ENCODE measurements at places on chromosomes 3 and 15. TPM values are rescaled to one million over a fixed set of nuclear protein-coding genes. Genes with fewer than 3 reads are reported as not detected.
A peak's percentile ranks its signal among the peaks of the same experiment; 100 is the strongest.

- peaks cover 2% of the 10 kb centered on the region for H3K27me3 ChIP-seq
- DNase-seq: no peak
- H3K27ac ChIP-seq: no peak overlapping the region
Measured at GRCh38 chr15:39184701-39185390, 396.0 kb upstream of the THBS1 start.

Gene SEMA4B
- 57.7 TPM for polyA plus RNA-seq

GRCh38 chr15:78854833-78855372 lies 17.8 kb upstream of the MORF4L1 start:
- H3K27me3 ChIP-seq: no peaks in the 10 kb centered on the region
- no peak overlapping the region for H3K27ac ChIP-seq
- H3K4me3 ChIP-seq: no peak overlapping the region

GRCh38 chr3:130895690-130896488 lies 2.0 kb downstream of the ATP2C1 start:
- H3K4me3 ChIP-seq: peak overlapping the region; percentile 84
- H3K36me3 ChIP-seq: no peaks in the 10 kb centered on the region
- no peak for DNase-seq
- no peak overlapping the region for H3K27ac ChIP-seq
- no peaks in the 10 kb centered on the region for H3K27me3 ChIP-seq
- peaks cover 6% of the 10 kb centered on the region for H3K4me1 ChIP-seq

Gene LYZL4
- not detected for polyA plus RNA-seq

- no peak overlapping the region for H3K4me3 ChIP-seq
- no peaks in the 10 kb centered on the region for H3K36me3 ChIP-seq
- H3K27ac ChIP-seq: no peak overlapping the region
- H3K4me1 ChIP-seq: peaks cover 11% of the 10 kb centered on the region
- DNase-seq: no peak
Measured at GRCh38 chr3:134807189-134807588, 12.1 kb downstream of the EPHB1 start.

GRCh38 chr3:134473868-134474546 lies 11.8 kb downstream of the ANAPC13 start:
- no peak overlapping the region for H3K27ac ChIP-seq
- H3K4me3 ChIP-seq: no peak overlapping the region
- peaks cover 2% of the 10 kb centered on the region for H3K4me1 ChIP-seq
- peaks cover 26% of the 10 kb centered on the region for H3K36me3 ChIP-seq

- H3K4me3 ChIP-seq: no peak overlapping the region
- no peak for DNase-seq
- H3K27me3 ChIP-seq: no peaks in the 10 kb centered on the region
- no peaks in the 10 kb centered on the region for H3K36me3 ChIP-seq
Measured at GRCh38 chr3:18483226-18483625, 58.1 kb upstream of the SATB1 start.

- H3K4me1 ChIP-seq: no peaks in the 10 kb centered on the region
- DNase-seq: no peak
- H3K36me3 ChIP-seq: peaks cover 32% of the 10 kb centered on the region
- no peaks in the 10 kb centered on the region for H3K27me3 ChIP-seq
- H3K27ac ChIP-seq: no peak overlapping the region
Measured at GRCh38 chr15:89877083-89877425, 16.7 kb downstream of the AP3S2 start.

Gene SCN11A
- polyA plus RNA-seq: 1.1 TPM

DNA sequence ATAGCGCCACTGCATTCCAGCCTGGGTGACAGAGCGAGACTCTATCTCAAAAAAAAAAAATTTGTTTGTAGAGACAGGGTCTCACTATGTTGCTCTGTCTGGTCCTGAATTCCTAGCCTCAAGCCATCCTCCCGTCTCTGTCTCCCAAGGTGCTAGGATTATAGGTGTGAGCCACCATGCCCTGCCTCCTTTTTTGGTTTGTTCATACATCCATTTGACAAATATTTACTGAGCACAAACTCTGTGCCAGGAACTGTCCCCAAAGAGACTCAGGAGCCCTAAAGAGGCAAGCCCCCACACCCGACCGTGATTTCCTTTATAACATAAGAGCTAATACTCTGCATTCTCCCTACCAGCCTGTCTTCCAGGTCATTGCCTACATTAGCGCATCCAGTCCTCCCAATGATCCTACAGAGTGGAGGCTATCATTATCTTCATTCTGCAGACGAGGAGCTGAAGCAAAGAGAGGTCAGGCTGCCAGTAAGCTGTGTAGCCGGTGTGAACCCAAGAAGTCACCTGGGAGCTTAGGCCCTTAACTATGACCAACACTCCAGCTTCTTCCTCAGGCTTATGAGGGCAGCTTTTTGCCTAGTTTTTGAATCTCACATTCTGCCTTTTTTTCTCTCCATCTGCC lies 6.3 kb upstream of the PXK start:
- H3K27me3 ChIP-seq: peaks cover 7% of the 10 kb centered on the region
- peaks cover 5% of the 10 kb centered on the region for H3K4me1 ChIP-seq
- no peak for DNase-seq
- peaks cover under 1% of the 10 kb centered on the region for H3K36me3 ChIP-seq
- no peak overlapping the region for H3K27ac ChIP-seq
- no peak overlapping the region for H3K4me3 ChIP-seq

Gene RAB6B
- polyA plus RNA-seq: 8.8 TPM

DNA sequence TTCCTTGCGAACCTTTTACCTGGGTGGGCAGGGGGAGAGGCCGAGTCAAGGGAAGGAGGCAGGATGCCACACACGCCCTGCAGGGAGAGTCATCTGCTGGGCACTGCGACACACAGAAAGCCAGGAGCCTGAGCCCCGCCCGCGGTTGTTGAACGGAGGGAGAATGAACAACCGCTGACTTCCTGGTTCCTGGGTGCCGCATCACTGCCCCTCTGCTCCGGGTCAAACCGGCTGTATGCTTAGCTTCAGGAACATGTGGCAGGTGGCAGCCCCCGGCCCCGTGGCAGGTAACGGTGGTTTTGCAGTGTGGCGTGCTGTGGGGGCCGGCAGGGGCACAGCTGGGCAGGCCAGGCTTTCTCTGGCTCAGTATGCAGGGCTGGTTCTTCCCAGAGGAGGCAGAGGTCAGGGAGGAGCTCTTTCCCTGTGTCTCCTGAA lies 33.4 kb downstream of the APBA2 start:
- H3K4me1 ChIP-seq: no peaks in the 10 kb centered on the region
- H3K27ac ChIP-seq: no peak overlapping the region
- DNase-seq: no peak
- no peak overlapping the region for H3K4me3 ChIP-seq

GRCh38 chr15:45644437-45644836 lies 9.6 kb downstream of the SQOR start:
- peaks cover 59% of the 10 kb centered on the region for H3K4me1 ChIP-seq
- H3K36me3 ChIP-seq: no peaks in the 10 kb centered on the region
- H3K27ac ChIP-seq: no peak overlapping the region

DNA sequence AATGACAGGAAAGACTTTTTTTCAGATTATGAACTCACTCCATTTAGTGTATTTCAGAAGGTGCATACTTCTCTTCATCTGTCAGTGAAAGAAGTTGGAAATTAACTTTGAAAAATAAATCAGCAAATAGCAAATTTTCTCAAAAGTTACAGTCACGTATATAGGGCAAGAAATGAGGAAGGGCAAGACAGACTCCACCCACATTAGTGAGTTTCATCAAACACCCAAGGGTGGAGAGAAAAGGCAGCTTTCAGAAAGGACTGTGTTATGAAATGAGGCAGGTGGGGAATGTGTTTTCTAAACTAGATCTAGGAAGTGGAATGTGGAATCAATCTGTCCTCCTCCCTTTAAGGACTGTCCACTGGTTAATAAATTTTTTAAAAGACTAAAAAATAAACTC lies 2.9 kb downstream of the SLC22A13 start:
- H3K27ac ChIP-seq: no peak overlapping the region
- no peak for DNase-seq
- H3K36me3 ChIP-seq: no peaks in the 10 kb centered on the region

DNA sequence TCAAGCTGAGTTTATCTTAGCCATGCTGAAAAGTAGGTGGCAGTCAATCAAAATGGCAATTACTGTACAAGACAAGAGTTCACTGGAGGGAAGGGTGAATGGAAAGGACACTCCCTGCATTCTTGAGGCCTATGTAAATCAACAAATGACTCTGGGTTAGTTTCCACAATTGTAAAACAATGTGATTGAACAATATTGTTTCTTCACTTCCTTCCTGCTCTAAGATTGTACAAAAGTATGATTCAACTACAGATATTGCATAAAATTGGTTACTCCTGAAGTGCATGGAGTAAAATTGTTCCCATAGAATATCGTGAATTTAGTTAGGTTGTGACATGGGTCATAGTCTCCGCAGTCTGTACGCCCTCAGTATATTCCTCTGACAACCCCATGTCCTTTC lies 277.6 kb downstream of the LPP start:
- no peaks in the 10 kb centered on the region for H3K36me3 ChIP-seq
- H3K27ac ChIP-seq: peak overlapping the region; percentile 19
- peaks cover 16% of the 10 kb centered on the region for H3K4me1 ChIP-seq
- H3K4me3 ChIP-seq: no peak overlapping the region

DNA sequence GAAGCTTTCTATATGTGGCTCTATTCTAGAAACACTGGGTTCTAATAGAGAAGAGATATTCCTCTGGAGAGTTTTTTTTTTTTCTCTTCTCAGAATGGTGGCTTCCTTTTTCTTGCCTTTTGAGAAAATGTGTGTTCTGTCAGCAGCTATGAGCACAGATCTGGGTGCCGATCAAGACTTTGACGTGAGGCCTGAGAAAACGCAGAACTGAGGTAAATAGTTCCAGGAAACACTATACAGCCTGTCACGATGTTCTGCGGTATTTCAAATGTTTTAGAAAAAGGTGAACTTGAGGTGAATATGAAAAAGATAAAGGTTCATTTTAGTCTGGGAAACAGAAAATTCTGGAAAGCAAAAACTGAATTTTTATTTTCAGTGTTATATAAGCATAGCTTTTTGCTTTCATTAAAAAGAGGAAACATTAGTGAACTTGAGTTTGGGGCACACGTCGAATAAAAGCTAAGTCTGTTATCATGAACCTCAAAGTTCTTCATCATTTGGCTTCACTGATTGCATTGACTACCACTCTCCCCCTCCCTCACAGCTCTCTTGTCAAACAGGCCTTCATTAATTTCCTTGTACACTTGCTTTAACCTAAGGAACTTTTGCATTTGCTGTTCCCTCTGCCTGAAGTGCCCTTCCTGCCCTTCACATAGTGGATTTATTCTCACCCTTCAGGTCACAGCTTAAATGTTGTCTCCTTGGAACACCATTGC lies 265.1 kb downstream of the NFKBIZ start:
- no peaks in the 10 kb centered on the region for H3K36me3 ChIP-seq
- DNase-seq: no peak
- peak overlapping the region; percentile 85 for H3K27ac ChIP-seq
- H3K27me3 ChIP-seq: no peaks in the 10 kb centered on the region
- no peak overlapping the region for H3K4me3 ChIP-seq
- H3K4me1 ChIP-seq: peaks cover 19% of the 10 kb centered on the region

DNA sequence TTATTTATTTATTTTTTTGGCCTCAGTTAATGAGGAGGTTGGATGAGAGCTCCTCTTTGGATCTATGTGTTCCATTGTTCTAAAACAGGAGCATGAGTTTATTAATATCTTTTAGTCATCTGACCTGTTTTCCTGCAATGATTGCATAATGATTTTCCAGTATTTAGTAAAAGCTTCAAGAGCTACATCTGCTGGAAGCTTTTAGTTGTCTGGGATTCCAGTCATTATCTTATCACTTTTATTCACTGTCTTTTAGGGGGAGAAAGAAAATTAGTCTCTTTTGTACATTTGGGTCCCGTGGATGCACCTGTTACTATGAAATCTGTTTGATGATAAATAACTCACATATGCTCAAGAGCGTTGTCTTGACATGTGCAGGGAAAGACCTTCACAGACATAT lies 1270.0 kb downstream of the ROBO1 start:
- no peak for DNase-seq
- no peaks in the 10 kb centered on the region for H3K4me1 ChIP-seq
- H3K27me3 ChIP-seq: no peaks in the 10 kb centered on the region
- no peak overlapping the region for H3K4me3 ChIP-seq
- H3K36me3 ChIP-seq: no peaks in the 10 kb centered on the region
- no peak overlapping the region for H3K27ac ChIP-seq

Measured in large intestine (tissue), 12 donors.